PC-9 (cell line): ENCODE measurements at places on chromosomes 5 and 9. TPM values are rescaled to one million over a fixed set of nuclear protein-coding genes. Genes with fewer than 3 reads are reported as not detected.

Gene COL5A1
- 15.2 and 32.8 TPM in 2 replicates for total RNA-seq

Gene OR1K1
- not detected in 2 replicates for total RNA-seq

Gene AFAP1L1
- total RNA-seq: 9.6 and 13.2 TPM in 2 replicates

Gene ZFP2
- total RNA-seq: not detected in 2 replicates

DNA sequence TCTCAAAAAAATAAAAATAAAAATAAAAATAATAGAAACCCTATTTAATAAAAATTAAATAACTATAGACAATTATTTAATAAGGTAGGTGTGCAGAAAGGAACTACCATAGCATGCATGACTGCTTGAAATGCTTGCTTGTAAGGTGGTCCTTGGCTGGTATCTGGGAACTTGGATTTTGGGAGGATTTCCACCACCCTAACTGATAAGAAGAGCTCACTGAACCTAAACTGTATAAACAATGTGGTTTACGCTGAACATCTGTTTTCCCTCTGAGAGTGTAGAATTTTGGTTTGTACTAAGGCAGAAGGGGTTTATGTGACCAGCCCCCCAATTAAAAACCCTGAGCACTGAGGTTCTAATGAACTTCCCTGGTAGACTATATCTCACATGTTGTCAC lies 31.2 kb downstream of the CPLANE1 start:
- no peak for DNase-seq

DNA sequence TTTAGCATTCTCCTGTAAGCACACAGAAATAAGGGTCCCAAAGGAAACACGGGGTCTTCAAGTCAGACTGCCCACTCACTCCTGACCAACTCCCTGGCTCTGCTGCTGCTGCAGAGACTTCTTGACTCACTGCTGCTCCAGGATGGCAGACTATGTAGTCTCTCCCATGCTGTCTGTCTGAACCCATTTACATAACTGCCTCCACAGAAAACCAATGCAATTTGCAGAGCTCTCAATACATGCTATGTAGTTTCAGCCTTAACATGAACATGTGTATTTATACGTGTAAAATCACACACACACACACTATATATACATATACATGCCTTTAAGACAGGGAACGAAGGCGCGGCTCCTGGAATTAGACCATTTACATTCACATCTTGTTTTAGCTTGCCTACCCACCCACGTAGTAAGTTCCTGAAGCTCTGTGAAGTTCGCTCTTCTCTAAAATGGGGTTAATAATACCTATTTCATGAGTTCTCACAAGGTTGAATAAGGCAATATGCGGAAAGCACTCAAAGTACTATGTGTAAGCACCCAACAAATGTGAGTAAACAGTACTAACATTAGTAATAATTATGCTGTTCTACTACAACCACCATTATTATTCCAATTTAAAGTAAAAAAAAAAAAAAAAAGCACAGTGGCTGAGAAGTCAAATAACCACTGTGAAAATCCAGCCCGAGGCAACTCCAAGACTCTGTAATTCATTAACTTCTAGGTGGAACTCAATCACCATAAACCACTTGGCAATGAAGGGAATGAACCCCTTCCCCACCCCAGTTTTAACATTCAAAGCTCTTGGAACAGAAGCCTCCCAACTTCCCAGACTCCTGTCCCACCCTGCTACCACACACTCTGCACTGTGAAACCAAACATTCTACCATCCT lies 31.8 kb downstream of the PRELID2 start:
- no peak for DNase-seq

GRCh38 chr5:147930769-147931168 lies 24.4 kb upstream of the C5orf46 start:
- DNase-seq: no peak

GRCh38 chr5:80064124-80064523 lies 29.0 kb downstream of the THBS4 start:
- no peak for DNase-seq

GRCh38 chr5:36373527-36374086 lies 71.9 kb upstream of the RANBP3L start:
- no peak for DNase-seq

GRCh38 chr5:122162100-122162638 lies 32.8 kb downstream of the ZNF474 start:
- no peak for DNase-seq

GRCh38 chr5:102279711-102280110 lies 16.4 kb downstream of the SLCO4C1 start:
- DNase-seq: no peak

- DNase-seq: no peak
Measured at GRCh38 chr9:5553211-5553610, 42.9 kb downstream of the PDCD1LG2 start.

GRCh38 chr5:124365361-124365801 lies 381.1 kb downstream of the ZNF608 start:
- DNase-seq: no peak

DNA sequence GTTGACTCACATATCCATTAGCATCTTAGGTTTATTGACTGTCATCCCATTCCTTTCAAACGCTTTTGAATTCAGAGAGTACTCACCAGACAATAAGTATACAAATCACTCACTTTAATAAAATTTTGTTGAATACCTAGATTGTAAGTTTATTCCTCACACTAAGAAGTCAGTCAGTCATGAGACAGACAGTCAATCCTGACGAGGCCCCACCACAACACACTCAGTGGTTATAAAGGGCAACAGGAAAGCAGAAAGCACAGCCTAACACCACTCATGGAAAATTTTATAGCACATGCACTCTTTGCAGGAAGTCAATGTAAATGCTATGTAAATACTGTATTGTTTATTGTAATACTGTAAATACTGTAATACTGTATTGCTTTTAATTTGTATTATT lies 176.3 kb upstream of the PTGER4 start:
- DNase-seq: no peak

DNA sequence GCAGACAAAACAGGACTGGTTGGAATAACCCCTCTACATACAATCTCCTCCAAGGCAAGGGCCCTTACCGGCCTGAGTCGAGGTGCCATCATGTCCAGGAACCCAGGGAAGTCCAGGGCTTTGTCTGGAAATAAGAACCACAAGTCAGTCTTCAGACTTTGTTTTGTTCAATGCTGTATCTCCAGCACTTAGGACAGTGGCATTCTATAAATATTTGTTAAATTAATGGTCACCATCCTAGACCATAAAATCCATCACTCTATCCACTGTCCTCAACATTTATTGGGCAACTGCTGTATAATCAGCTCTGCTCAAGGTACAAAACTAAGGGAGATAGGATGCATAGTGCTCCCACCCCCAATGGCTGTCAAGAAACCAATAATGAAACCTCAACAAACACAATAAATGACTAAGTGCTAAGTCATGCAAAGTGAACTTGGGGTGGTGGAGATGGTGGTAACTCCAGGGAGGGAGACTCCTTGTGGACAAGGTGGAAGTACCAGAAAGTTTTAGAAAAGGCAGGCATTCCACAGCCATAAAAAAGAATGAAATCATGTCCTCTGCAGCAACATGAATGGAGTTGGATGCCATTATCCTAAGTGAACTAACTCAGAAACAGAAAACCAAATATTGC lies 5.0 kb downstream of the RELL2 start:
- DNase-seq: peak; percentile 25

- DNase-seq: no peak
Measured at GRCh38 chr5:132664696-132665209, 6.8 kb downstream of the IL13 start.

DNA sequence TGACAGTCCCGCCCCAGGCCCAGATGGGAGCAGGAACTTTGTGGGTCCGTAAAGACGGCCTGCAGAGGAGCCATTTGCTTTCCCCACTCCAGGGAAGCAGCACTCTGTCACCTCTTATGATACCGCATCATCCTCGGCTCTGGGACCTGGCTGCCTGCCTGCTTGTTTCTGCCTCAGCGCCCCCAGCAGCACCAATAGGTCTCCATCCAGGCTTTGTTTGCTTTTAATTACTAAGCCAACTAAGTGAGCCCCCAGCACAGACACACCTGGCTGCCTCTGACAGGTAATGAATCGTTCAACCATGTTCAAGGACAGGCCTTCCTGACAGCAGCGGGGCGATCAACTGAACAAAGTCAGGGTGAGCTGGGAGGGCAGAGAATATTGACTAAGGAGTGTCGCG lies 141.4 kb downstream of the C5orf15 start:
- no peak for DNase-seq

DNA sequence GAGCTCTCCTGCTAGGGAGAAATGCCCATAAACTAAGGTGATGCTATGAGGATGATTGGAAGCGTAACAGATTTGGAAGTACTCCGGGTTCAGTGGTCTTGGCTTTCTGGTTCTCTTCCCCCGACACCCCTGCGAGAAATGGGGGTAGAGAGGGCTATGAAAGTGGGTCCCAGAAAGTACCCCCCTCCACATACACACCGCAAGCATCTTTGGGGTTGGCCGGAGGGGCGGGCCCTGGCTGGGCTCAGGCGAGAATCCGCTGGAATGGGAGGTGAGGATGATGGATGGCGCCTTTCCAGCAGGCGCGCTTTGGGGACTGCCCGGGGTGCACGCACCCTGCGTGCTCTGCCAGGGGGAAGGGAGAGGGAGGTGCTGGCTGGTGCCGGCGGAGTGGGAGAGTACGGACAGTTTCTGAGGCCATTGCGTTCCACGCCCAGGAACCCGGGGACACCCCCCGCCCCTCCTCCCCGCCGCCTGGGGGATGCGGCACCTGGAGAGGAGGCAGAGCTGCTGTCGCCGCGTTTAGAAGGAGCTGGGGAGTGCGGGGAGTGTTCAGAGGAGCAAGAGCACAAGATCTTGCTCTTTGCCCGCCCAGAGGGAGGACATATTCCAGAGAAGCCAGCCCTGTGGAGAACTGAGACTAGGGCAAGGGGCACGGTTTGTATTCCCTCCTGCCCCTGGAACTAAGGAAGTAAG lies 1.9 kb downstream of the PCSK5 start:
- DNase-seq: peak; percentile 74
